Substantia nigra (tissue), 51 donors: ENCODE measurements at places on chromosomes 7 and 10.

- DNase-seq: no peak
These were observed 130.4 kb upstream of the GHITM start for GRCh38 chr10:84008878-84009277.

GRCh38 chr7:150787321-150788281 is 12.6 kb downstream of the TMEM176B start:
- DNase-seq: no peak

GRCh38 chr7:40793132-40793531 is 658.3 kb downstream of the SUGCT start:
- no peak for DNase-seq

DNA sequence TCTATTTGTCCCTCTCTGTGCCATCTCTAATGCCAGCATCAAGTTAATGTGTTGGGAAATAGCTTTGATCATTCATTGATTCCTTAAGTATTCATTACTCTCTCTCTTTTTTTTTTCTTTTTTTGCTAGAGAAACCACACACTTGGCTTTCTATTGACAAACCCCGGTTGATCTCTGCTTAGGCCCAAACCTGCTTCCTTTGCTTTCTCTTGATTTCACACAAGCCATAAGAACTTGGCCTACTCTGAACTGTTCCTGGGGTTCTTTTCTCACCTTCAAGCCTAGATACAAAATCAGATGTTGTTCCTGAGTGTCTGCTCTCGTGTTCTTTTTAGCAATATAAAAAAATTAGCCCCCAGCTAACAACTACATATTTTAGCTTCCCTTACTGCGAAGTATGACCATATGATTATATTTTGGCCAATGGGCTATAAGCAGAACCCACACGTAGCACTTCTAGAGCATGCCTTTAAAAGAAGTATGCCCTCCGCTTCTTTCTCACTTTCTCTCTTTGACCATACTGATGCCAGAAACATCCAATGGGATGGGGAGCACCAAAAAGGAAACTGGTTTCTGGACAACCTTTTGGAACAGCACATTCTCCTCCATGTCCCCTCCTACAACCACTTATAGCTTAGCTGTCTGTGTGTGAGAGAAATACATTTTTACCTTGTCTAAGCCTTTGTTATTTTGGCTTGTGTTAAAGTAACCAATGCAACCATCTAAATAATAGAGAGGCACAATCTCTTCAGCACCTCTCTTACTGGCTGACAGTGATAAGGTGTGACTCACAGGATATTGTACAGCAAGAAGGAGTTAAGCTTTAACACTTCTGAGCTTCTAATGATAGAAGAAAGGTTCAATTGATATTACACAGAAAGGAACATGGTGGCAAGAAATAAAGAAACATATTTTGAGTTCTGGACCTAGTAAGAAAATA is 96.6 kb upstream of the LRRN3 start:
- DNase-seq: no peak

GRCh38 chr10:103584216-103585010 is 90.9 kb downstream of the NEURL1 start:
- no peak for DNase-seq

GRCh38 chr10:122341141-122341810 is 33.2 kb upstream of the PLEKHA1 start:
- DNase-seq: no peak

DNA sequence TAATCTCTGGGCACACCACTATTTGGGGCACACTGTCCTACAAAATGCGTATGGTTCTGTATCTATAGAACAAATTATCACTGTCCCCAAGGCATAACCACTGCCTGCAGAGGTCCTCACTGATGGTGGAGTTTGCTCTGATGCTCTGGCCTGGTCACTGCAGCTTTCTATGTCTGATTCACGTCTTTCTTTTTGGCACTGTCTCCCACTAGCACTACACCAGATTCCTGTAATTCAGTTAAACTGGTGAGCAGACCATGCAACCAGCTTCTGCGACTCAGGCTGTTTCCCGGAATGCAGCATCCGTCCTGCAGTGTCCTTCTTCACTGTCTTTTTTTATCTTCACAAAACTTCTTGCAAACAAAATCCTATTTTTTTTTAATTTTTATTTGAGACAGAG is 112.8 kb downstream of the KLF6 start:
- DNase-seq: no peak
